ENCODE measurements at places on chromosomes 4 and X. TPM values are rescaled to one million over a fixed set of nuclear protein-coding genes. Genes with fewer than 3 reads are reported as not detected.

GRCh38 chr4:47974566-47974965 lies 41.9 kb downstream of the CNGA1 start:
- no peak for DNase-seq

GRCh38 chrX:12779534-12779933 lies 11.7 kb upstream of the PRPS2 start:
- DNase-seq: no peak

- DNase-seq: no peak
Measured at GRCh38 chr4:6884341-6884870, 25.2 kb upstream of the TBC1D14 start.

DNA sequence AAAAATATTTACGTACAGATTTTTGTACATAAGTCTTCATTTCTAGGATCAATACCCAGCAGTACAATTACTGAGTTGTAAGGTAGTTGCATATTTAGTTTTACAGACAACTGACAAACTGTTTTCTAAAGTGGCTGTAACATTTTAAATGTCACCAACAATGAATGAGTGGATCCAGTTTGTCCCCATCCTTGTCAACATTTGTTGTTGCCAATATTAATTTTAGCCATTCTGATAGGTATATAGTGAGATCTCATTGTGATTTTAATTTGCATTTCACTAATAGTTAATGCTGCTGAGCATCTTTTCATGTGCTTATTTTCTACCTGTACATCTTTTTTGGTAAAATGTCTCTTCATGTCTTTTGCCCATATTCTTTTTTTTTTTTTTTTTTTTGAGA lies 30.9 kb upstream of the NOCT start:
- no peak for DNase-seq

BLTP1 gene
- polyA plus RNA-seq: 69.1 TPM

All from left renal pelvis (tissue), 4 donors.